ENCODE measurements at places on chromosomes 1 and 21.

DNA sequence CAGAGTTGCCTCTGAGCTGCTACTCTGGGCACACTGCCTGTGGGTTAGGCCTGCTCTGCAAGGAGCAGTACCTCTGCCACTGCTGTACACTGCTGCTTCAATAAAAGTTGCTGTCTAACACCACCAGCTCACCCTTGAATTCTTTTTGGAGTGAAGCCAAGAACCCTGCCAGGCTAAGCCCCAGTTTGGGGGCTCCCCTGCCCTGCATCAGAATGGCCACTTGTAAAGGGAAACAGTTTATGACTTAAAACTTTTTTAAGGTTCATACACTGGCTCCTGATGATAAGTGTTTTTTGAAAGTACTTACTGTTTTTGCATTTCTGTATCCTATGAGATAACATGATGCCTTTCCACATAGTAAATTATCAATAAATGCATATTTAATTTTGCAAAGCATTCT is 310.0 kb downstream of the LMO4 start:
- DNase-seq = no peak

DNA sequence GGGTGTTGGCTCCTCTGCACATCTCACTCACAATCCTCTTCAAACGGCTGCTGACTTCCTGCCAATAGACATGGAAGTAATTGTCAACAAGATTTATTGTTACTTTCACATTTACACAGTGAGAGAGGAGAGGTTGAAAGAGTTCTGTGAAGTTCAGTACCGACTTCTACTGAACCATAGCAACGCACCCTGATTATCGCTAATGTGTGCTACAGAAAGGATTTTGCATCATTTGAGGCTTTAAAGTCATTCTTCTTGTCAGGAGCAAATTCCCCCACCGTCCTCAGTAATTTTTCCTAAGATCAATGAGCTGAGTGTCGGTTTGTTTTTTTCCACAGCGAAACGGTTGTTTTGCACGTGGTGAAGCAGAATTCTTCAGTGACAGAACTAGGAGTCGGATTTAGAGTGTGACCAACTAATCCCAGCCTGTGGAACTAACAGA is 361.0 kb downstream of the ADGRL2 start:
- DNase-seq = no peak

DNA sequence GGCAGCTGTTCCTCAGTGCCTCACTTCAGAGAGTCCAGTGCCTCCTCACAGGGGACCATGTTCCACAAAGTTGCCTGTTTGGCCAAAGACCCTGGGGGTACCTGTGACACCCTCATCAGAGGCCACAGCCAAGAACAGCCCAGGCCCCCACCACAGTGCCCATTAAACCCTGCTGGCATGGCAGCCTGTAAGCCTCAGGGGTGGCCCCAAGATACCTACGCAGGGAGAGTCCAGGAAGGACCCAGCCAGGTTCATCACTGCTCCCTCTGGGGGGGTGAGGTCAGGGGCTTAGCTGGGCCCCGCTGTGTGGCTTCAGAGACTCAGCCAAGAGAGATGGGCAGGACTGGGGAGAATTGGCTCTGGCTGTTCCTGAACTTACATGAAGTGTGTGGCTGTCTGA is 19.1 kb upstream of the PRDM16 start:
- DNase-seq = no peak

DNA sequence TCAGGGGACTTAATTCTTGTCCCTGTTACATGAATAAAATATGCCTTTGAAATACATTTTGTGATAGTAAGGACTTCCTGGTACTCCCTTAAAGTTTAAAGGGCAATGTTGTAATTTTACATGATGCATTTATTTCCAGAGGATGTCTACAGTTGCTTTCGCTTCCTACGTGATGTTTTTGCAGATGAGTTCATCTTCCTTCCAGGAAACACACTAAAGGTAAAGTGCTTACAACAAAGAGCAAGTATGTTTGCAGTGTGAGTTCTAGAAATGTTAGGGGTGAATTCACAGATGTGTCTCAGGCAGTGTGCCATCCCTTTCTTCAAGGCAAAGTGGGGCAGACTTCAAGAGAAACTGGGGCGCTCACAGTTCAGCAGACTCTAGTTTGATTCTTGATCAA is 31.2 kb downstream of the GNPAT start:
- DNase-seq = no peak

GRCh38 chr1:7574121-7575040 is 196.7 kb upstream of the VAMP3 start:
- DNase-seq = no peak

DNA sequence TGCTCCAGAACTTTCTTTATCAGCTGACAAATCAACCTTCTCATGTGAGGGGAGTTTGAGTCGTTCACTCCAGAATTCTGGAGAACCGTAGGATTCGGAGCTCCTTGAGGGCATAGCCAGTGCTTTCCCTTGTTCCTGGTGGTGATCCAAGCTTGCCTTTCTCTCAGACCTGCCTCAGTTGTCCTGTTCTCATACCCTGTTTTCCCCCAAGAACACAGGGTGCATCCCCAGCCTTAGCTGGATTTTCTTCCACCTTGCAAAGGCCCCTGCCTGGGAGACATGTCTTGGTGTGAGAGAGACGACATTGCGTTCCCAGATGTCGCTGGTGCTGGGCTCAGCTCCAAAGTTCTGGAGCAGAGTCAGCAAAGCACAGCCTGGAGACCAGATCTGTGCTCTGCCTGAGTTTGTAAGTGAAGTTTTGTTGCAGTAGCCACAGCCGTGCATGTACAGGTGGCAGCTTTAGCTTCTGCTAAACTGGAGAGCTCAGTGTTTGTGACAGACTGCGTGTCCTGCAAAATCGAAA is 40.0 kb downstream of the ABCG1 start:
- no peak for DNase-seq

DNA sequence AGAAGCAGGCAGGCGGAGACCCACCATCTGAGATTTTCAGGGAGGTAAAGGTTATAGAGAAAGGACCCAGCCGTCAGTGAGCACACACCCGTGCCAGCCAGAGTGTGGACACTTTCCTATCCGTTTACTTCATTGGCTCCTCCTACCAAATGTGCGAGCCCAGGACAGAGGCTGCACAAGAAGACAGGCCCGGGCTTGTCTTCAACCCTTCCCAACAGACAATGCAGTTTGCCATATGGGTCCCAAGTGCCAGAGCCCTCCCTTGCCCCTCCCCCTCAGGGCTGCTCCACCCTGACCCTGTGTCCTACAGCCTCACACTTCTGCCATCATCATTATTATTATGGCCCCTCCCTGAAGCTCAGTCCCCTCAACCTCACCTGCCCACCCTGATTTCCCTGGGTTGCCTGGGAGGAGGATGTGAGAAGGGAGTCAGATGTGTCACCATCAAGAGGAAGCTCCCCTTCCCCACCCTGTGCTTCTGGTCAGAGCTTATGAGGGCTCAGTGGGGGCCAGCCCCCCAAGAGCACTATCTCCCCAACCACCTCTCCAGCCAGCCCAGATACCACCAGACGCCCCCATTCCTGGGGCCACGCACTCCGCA is 9.4 kb downstream of the LAPTM5 start:
- peak; percentile 47 for DNase-seq

All from C1 segment of cervical spinal cord (tissue), 14 donors.